ENCODE measurements at places on chromosomes 16 and 17. TPM values are rescaled to one million over a fixed set of nuclear protein-coding genes. Genes with fewer than 3 reads are reported as not detected.
A peak's percentile ranks its signal among the peaks of the same experiment; 100 is the strongest.

GRCh38 chr16:68972720-68973119, 129.4 kb downstream of the TANGO6 start:
- H3K27me3 ChIP-seq, result no peaks in the 10 kb centered on the region
- H3K36me3 ChIP-seq, result peaks cover 11% of the 10 kb centered on the region
- DNase-seq, result no peak
- H3K4me1 ChIP-seq, result peaks cover 7% of the 10 kb centered on the region

- H3K36me3 ChIP-seq, result no peaks in the 10 kb centered on the region
- no peak overlapping the region for H3K4me3 ChIP-seq
- no peak for DNase-seq
- no peak overlapping the region for H3K27ac ChIP-seq
- no peaks in the 10 kb centered on the region for H3K27me3 ChIP-seq
- peaks cover 11% of the 10 kb centered on the region for H3K4me1 ChIP-seq
Observed at GRCh38 chr16:12228602-12229499, 252.3 kb downstream of the SNX29 start.

Gene GRIN2C
- 0.29 TPM for total RNA-seq

DNA sequence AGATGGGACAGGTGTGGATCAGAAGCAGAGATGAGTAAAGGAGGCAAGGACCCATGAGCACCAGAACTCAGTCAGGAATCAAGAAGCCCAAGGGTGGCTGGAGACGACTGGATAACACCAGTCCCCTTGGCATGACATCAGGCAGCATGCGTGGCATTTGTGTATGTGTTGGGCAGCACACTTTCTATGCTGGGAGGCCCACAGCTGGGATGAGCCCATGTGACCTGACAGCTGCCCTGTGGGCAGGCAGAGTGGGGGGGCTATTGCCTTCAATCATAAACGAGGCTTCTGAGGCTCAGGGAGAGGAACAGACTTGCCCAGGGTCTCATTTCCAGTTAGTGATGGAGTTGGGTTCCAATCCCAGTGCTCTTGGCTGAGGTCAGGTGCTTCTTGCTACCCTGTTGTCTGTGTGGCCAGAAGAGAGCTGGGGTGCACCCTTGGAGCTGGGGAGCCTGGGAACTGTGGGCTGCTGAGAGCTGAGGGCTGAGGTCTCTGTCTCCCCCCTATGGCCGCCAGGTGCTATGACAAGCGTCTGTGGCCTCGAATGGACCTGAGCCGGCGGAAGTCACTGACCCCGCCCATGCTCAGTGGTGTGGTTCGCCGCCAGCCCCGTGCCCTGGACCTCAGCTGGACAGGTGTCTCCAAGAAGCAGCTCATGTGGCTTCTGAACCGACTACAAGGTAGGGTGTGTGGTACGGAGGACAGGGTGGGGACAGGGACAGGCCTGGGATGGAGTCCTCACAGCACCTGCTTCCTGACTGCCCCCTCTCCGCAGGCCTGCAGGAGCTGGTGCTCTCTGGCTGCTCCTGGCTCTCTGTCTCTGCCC, 7.1 kb upstream of the ORAI3 start:
- H3K4me1 ChIP-seq, result peaks cover 2% of the 10 kb centered on the region
- peaks cover 45% of the 10 kb centered on the region for H3K36me3 ChIP-seq
- H3K4me3 ChIP-seq, result no peak overlapping the region

- DNase-seq, result no peak
- H3K27me3 ChIP-seq, result peaks cover 46% of the 10 kb centered on the region
- no peaks in the 10 kb centered on the region for H3K4me1 ChIP-seq
- no peak overlapping the region for H3K27ac ChIP-seq
Observed at GRCh38 chr16:71371237-71371636, 12.7 kb downstream of the CALB2 start.

Gene KREMEN2
- 30.5 TPM for total RNA-seq

Gene KRTAP1-1
- total RNA-seq, result not detected

GRCh38 chr17:50956750-50957523, 90.8 kb upstream of the TOB1 start:
- no peaks in the 10 kb centered on the region for H3K36me3 ChIP-seq
- H3K27me3 ChIP-seq, result no peaks in the 10 kb centered on the region
- peak; percentile 72 for DNase-seq
- H3K4me3 ChIP-seq, result no peak overlapping the region
- peak overlapping the region; percentile 61 for H3K27ac ChIP-seq
- H3K4me1 ChIP-seq, result peaks cover 42% of the 10 kb centered on the region

Gene OSGIN1
- 2.3 TPM for total RNA-seq
